Neural progenitor cell (in vitro differentiated cells): ENCODE measurements at places on chromosomes 12 and 14. TPM values are rescaled to one million over a fixed set of nuclear protein-coding genes. Genes with fewer than 3 reads are reported as not detected.

DNA sequence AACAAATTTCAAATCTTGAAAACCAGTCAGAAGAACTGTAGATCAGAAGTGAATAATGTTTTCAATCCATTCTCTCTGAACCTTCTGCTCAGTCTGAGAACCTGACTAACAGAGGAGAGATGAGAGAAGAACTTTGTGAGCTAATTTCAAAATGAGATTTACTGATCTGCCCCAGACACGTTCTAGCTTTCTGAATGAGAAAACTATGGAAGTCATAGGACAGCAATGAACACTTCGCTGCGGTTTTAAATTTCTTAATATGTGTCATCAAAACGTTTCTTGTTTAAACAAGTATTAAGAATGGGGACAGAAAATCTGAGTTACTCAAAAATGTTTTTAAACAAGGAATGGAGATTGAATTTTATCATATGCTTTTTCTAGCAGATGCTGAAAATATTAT is 66.6 kb upstream of the FAR2 start:
- H3K27me3 ChIP-seq: no peaks in the 10 kb centered on the region
- no peak for DNase-seq
- no peak overlapping the region for H3K4me3 ChIP-seq

DNA sequence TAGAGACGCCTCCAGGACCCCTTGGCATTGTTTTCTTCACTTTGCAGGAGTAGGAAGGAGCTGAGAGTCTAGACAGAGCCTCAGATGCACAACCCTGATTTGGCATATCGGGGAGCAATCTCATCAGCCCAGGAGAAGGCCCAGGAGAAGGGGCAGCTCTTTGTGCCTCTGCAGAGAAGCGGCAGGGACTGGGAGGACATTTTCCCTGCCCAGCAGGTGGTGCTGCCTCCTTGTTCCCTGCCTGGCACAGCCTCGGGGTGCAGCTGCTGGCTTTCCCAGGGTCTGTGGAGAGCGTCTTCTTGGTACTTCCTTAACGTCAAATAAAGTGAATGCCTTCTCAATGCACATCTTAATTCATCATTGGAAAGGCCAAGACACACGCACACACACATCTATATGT is 419.5 kb downstream of the TMEM121 start:
- no peak overlapping the region for H3K4me3 ChIP-seq
- H3K27ac ChIP-seq: no peak overlapping the region
- H3K36me3 ChIP-seq: no peaks in the 10 kb centered on the region
- H3K4me1 ChIP-seq: no peaks in the 10 kb centered on the region
- no peak for DNase-seq
- no peaks in the 10 kb centered on the region for H3K27me3 ChIP-seq

DNA sequence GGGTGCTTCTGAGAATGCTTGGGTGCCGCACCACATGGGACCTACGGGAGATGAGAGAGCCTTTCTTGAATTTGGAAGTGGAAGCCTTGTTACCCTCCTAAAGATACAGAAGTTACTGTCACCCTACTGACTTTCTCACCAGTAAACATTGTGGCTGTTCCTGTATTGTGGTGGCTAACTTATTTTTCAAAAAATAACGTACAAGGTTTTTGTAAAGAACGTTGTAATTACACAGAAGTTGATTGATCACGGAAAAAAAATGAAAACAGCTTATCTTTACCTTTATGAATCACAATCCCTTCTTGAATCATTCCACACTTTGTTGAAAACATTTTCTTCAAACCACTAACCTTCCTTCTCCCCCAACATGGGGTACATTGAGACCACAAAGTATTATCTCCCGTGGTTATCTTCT is 22.0 kb upstream of the PPFIBP1 start:
- H3K27ac ChIP-seq: no peak overlapping the region
- no peaks in the 10 kb centered on the region for H3K4me1 ChIP-seq
- H3K27me3 ChIP-seq: no peaks in the 10 kb centered on the region
- H3K36me3 ChIP-seq: no peaks in the 10 kb centered on the region
- no peak for DNase-seq

GRCh38 chr12:4714879-4715278 is 5.3 kb upstream of the GALNT8 start:
- H3K27me3 ChIP-seq: no peaks in the 10 kb centered on the region
- peaks cover 2% of the 10 kb centered on the region for H3K4me1 ChIP-seq
- no peak overlapping the region for H3K4me3 ChIP-seq
- DNase-seq: no peak
- no peak overlapping the region for H3K27ac ChIP-seq

DNA sequence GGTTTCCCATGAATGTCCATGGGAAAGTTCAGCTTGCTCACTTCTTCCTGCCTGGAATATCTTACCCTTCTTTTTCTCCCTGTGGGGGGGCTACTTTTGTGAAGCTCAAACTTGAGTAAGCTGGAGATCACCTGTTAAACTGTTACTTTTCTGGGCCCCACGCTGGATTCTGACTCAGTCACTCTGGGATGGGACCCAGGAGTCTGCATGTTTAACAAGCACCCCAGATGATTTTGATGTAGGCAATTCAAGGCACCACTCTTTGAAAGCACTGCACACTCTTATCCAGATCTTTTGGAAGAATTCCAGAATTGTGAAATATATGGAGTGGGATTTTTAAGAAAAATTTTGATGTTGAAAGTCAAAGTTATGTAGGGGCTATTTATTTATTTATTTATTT is 46.3 kb upstream of the IGF1 start:
- no peak for DNase-seq
- H3K4me1 ChIP-seq: no peaks in the 10 kb centered on the region
- no peaks in the 10 kb centered on the region for H3K36me3 ChIP-seq
- no peak overlapping the region for H3K27ac ChIP-seq
- H3K4me3 ChIP-seq: no peak overlapping the region
- H3K27me3 ChIP-seq: no peaks in the 10 kb centered on the region

DNA sequence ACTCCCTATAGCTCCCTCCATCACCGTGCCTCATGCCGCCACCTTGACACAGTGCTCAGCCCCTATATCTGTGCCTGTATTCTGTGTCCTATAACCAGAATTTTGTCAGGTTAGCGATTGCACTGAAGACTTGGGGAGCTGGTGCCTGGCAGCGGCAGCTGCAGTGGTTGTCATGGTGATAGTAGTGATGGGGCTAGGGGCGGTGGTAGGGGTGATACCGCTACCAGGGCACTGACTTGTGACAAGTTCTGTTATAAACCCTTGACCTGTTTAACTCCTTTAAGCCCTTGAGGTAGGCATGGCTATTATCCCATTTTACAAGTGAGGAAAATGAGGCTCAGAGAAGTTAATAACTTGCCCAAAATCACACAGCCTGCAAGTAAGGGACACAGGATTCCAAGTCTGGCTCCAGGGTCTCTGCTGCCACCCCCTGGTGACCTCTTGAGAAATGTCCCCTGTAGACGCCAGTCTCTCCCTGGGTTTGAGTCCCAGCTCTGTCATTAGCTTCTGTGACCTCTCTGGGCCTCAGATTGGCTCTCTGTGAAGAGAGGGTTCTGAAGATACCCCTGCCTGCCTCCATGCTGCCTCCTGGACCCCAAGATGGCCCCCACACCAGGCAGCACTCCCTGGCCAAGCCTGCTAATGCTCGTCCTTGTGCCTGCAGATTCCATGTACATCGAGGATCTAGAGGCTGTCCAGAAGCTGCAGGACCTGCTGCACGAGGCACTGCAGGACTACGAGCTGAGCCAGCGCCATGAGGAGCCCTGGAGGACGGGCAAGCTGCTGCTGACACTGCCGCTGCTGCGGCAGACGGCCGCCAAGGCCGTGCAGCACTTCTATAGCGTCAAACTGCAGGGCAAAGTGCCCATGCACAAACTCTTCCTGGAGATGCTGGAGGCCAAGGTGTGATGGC is 121.9 kb downstream of the ESRRB start:
- peak; percentile 42 for DNase-seq
- no peaks in the 10 kb centered on the region for H3K4me1 ChIP-seq
- no peaks in the 10 kb centered on the region for H3K27me3 ChIP-seq
- H3K36me3 ChIP-seq: no peaks in the 10 kb centered on the region

DNA sequence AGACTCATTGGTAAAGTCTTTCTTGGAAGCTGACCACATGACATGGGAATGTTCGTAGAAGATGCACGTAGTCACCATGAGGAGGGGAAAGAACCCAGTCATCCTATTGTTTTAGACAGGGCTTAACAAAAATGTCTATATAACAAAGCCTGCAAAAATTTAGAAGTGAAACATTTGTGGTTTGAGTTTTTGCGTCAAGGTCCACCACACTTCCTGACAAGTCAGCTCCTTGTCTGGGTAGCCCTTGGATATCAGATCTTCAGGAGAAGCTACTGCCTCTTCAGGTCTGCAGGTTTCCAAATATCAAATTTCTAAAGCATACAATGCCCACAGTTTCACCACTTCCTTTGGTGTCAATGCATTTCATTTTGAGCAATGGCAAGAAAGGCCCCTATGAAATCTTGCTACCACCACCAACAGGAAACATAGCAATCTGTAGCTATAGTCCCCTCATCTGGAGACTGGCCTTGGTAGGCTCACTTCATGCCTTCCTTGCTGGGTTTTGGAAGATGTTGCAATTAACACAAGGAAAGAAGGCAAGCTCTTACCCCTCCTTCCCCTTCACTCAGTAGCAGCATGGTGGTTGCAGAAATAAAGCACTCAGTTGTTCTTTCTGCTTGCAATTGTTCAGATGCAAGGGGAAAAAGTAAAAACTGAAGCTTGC is 235.2 kb downstream of the PCNX1 start:
- H3K27me3 ChIP-seq: no peaks in the 10 kb centered on the region
- no peak overlapping the region for H3K27ac ChIP-seq
- no peak overlapping the region for H3K4me3 ChIP-seq
- DNase-seq: no peak
- peaks cover 6% of the 10 kb centered on the region for H3K4me1 ChIP-seq

DNA sequence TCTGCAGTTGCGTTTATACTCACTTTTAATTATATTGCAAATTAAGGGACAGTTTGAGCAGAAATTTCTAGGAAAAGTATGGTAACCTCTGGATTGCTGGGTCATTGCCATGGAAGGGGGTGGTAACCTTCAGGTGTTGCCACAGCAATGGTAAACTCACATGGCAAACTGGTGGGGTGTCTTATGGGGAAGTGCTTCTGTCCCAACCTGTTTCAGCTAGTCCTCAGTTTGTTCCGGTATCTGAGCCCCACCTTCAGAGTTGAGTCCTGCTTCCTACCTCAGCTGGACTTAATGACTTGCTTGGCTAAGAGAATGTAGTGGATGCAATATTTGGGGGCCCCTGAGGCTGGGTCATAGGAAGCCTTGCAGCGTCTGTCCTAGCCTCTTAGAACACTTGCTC is 7.3 kb upstream of the CLMN start:
- H3K4me1 ChIP-seq: no peaks in the 10 kb centered on the region
- H3K4me3 ChIP-seq: no peak overlapping the region
- H3K27me3 ChIP-seq: no peaks in the 10 kb centered on the region
- H3K27ac ChIP-seq: no peak overlapping the region
- no peak for DNase-seq

- DNase-seq: no peak
These were observed 88.7 kb downstream of the APAF1 start for GRCh38 chr12:98733667-98734350.

DNA sequence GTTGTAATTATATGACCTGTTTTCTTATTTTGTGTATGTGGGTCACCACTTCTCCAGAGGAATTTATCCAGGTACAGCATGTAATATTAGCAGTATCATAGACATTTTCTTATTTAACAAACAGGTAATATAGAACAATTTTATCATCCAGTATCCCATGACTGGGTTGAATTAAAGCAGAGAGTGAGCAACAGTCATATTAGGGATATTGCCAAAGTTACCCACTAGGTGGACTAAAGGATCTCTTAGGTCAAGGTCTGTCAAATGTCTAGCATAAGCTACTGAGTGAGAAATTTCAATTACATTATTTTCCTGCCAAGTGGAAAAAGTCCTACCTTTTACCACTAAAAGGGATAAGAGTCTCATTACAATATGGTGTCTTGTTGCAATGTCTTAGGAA is 62.1 kb upstream of the TRIM9 start:
- H3K27ac ChIP-seq: no peak overlapping the region
- H3K27me3 ChIP-seq: no peaks in the 10 kb centered on the region
- H3K4me3 ChIP-seq: no peak overlapping the region
- DNase-seq: no peak

The PTPRR gene
- total RNA-seq: 0.19 TPM in 1 of 2 replicates, not detected in the other

DNA sequence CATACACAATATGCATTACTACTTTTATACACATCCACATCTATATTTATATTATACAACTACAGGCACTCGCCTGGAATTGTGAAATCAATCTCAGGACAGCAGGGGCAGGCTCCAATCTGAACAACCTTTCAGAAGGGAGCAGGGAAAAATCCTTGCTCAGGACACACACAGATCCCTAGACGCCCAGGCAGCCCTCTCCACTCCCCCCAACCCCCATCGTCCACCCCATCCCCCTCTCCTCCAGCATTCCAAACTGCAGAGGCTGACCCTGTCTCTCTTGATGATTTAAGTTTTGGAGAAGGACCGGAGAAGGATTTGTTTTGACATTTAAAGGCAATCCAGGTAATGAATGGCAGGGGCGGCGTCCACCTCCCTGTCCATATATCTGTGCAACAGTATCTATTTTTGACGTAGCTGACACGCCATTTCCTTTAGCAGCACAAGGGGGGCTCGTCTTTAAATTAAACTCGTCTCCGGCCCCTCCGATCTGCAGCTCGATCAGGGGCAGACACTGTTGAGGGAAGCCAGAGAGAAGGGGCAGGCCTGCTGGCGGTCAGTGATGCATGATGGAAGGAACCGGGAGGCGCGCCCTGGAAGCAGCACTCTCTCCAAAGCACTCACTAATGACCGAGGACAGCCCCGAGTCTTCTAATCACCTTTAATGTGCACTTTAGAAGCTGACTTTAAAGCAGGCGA is 95.0 kb upstream of the TBX5 start:
- H3K27me3 ChIP-seq: peaks cover 100% of the 10 kb centered on the region
- peak; percentile 63 for DNase-seq
- peaks cover 15% of the 10 kb centered on the region for H3K4me1 ChIP-seq
- H3K4me3 ChIP-seq: peak overlapping the region; percentile 47

The TAS2R42 gene
- total RNA-seq: not detected in 2 replicates
